ENCODE measurements at places on chromosomes 7 and 10. TPM values are rescaled to one million over a fixed set of nuclear protein-coding genes. Genes with fewer than 3 reads are reported as not detected.

The GIMAP5 gene
- 0.14 TPM for total RNA-seq

The TIMM23 gene
- total RNA-seq, result 83.0 TPM

The ZNF487 gene
- 4.3 TPM for total RNA-seq

The MBLAC1 gene
- total RNA-seq, result 2.4 TPM

The LRRD1 gene
- total RNA-seq, result 0.14 TPM

The ITIH2 gene
- not detected for total RNA-seq

The GHRHR gene
- not detected for total RNA-seq

The UPF2 gene
- total RNA-seq, result 15.2 TPM

The RFC2 gene
- total RNA-seq, result 8.8 TPM

The EGFR gene
- total RNA-seq, result 24.2 TPM

The PARD3 gene
- 50.8 TPM for total RNA-seq

The LRMDA gene
- 1.1 TPM for total RNA-seq

The SEMA4G gene
- 0.92 TPM for total RNA-seq

The NANOS1 gene
- total RNA-seq, result 0.14 TPM

The GPR158 gene
- 0.18 TPM for total RNA-seq

The HOXA6 gene
- total RNA-seq, result 4.4 TPM

The NUTM2E gene
- total RNA-seq, result under 0.01 TPM

The ELFN1 gene
- total RNA-seq, result 2.1 TPM

Data from smooth muscle cell of bladder (primary cell).